ENCODE measurements at places on chromosomes 7 and 10.
A peak's percentile ranks its signal among the peaks of the same experiment; 100 is the strongest.

DNA sequence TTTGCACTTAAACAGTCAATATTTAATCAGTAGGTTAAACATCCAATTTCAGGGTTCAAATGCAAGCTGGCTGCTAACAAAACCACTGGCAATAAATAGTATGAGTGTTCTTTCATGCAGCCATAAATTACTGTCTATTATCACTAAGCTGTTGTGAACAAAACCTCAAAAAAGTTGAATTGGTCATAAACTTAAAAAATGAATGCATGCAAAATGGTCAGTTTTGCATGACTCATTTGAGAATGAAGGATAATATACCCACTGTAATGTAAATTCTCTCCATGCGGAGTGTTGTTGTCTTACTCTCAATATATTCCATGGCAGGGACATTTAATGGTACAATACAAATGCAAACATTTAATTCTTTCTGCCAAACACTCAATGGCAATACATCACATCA, 226.4 kb downstream of the MAGI2 start:
- no peak for DNase-seq

GRCh38 chr7:150449206-150449952, 1.1 kb upstream of the GIMAP8 start:
- no peak for DNase-seq

DNA sequence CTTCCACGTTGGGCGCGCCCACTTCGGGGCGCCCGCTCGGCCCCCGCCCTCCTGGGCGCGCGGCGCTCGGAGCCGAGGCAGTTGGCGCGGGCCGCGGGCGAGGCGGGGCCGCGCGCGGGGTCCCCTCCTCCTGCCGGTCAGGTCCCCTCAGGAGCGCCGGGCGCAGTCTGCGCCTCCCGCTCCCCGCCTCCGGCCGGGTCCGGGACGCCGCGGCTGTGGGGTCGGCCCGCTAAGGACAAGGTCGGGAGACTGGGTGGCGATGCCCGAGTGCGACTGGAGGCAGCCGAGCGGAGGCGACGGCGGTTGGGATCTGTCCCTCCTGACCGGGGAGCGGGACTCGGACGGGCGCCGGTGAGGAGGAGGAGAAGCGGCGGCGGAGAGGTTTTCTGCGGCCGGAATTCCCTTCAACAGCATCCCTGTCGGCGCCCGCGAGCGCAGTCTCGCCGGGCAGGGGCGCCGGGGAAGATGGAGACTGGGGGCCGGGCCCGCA, at the start of gene ATRNL1:
TSS of gene ATRNL1 (plus strand) at position 80 of the 490 bp plus-strand sequence. CDS start at position 466, 386 bp downstream.
- no peak for DNase-seq

- DNase-seq: no peak
Observed at GRCh38 chr7:36082910-36083309, 70.1 kb upstream of the EEPD1 start.

DNA sequence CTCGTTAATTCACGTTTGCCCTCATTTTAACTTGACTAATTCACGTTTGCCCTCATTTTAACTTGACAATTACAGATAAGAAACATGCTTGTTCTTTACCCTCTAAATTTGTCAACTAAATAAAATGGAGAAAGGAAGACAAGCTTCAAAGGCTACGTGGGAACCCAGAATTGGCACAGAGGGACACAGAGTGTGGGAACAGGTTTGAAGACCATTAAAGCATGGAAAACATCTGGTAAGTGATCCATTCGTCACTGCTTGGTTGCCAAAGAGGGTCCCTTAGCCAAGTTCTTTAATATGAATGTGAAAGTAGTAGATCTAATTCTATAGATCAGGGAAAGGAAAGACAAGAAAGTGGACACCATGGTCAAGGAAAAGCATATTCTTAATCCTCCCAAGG, 57.2 kb downstream of the ITIH5 start:
- no peak for DNase-seq

GRCh38 chr7:90690159-90690858, 94.2 kb downstream of the CDK14 start:
- no peak for DNase-seq

- DNase-seq: no peak
Observed at GRCh38 chr7:7210475-7211237, 28.3 kb downstream of the C1GALT1 start.

- DNase-seq: no peak
Observed at GRCh38 chr10:130687566-130687965, 551.4 kb downstream of the GLRX3 start.

DNA sequence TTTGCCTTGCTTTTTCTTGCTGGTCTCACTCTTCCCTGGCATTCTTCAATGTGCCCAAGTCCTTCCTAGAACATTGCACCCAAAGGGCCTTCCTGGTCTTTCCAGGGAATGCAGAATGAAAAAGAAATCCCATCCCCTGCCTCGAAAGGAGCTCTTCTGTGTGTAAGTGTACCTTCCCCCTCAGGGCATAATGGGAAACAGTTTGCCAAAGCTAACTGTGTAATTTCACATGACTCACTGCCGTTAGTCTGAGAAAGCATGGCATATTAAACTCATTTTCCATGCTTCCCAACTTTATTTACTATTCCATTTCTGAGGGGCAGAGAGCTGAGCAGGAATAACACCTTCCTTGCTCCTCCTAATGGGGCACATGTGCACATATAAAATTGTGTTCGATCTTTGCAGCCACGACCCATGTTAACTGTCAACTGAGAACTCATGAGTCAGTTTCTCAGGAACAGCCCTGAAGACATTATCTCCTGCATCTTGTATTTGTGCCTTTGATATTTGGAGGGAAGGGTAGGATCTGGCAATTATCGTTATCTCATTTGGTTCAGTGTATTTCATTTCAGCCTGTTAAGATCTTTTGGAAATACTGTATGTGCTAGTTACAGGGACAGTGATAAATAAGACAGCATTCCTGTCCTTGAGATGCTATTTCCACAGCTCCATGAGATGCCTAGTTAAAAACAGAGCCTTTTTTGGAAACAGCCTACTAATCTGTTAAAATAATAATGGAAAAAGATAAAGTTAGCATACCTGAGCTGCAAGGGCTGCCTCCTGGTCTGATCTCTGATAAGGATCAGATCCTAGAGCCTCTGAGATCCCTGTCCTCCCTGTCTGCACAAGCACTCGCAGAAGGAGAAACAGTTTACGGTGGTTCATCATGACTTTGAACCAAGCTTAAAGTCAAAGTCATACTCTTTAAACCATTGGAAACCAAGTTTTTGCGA, 42.3 kb downstream of the IKZF1 start:
- DNase-seq: peak; percentile 34

- DNase-seq: no peak
Observed at GRCh38 chr7:33874943-33875342, 30.4 kb upstream of the BMPER start.

DNA sequence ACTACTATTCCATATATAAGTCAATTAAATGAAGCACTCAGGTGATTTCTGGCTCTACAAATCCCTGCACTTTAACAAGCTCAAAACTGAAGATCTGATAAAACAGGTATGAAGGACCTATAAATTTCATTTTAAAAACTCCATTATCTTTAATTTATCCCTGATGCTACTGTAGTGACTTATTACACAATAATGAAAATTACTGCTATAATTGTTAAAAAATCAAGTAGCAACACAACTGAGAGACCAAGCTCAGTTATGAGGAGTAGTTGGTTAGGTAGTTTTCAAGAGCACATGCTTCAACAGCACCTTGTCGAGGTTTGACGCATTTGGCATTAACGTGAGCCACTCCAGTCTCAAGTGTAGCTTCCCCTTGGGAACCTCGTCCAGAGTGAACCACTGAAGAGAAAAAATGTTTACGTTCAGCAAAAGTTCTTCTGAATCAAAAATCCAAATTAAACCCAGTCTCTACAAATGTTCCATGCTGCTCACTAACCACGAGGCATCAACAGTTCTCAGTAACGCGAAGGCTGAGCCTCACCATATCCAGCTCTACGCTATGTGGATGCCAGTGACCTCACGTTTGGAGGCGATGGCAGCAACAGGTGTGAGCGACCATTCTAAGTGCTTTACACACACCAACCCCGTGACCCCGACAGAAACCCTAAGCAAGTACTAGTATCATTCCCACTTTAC, 55.3 kb upstream of the NCAPG2 start:
- no peak for DNase-seq

Data from RWPE1 (cell line).